ENCODE measurements at places on chromosomes 7 and 10.

GRCh38 chr10:10247585-10247984 is 770.1 kb upstream of the CELF2 start:
- no peak for DNase-seq

- no peak for DNase-seq
Observed at GRCh38 chr10:113259576-113260226, 293.2 kb upstream of the HABP2 start.

GRCh38 chr10:49613165-49613881 is 514 bp upstream of the CHAT start:
- no peak for DNase-seq

- DNase-seq, result no peak
Observed at GRCh38 chr10:10846504-10846900, 171.2 kb upstream of the CELF2 start.

GRCh38 chr7:100222445-100223132 is 2.8 kb downstream of the PVRIG start:
- no peak for DNase-seq

- DNase-seq, result no peak
Observed at GRCh38 chr7:74222851-74223710, 13.3 kb downstream of the LAT2 start.

DNA sequence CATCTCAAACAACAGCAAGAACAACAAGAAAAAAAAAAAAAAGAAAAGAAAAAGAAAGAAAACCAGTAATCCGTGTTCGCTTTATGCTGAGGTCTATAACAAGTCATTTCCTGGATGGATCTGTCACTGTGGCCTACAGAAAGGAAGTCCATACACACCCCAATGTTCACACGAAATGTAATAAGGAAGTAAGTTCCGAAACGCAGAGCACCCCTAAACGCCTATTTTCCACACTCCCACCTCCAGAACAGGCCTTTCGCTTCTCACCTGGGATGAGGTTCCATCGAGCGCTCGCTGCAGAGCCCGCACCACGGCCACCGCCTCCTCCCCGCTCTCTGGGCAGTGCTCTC is 735 bp downstream of the ZNF394 start:
- DNase-seq, result no peak

- no peak for DNase-seq
Observed at GRCh38 chr7:148783801-148784527, 85.3 kb downstream of the CUL1 start.

GRCh38 chr7:117873310-117874190 is at the start of gene CTTNBP2:
Gene CTTNBP2 (minus strand): TSS chr7:117873441. CDS start chr7:117873415, 26 bp downstream.
- no peak for DNase-seq

GRCh38 chr7:28328822-28329660 is 83.3 kb upstream of the CREB5 start:
- no peak for DNase-seq

GRCh38 chr7:142461437-142461836 is 203.6 kb upstream of the PRSS58 start:
- no peak for DNase-seq

DNA sequence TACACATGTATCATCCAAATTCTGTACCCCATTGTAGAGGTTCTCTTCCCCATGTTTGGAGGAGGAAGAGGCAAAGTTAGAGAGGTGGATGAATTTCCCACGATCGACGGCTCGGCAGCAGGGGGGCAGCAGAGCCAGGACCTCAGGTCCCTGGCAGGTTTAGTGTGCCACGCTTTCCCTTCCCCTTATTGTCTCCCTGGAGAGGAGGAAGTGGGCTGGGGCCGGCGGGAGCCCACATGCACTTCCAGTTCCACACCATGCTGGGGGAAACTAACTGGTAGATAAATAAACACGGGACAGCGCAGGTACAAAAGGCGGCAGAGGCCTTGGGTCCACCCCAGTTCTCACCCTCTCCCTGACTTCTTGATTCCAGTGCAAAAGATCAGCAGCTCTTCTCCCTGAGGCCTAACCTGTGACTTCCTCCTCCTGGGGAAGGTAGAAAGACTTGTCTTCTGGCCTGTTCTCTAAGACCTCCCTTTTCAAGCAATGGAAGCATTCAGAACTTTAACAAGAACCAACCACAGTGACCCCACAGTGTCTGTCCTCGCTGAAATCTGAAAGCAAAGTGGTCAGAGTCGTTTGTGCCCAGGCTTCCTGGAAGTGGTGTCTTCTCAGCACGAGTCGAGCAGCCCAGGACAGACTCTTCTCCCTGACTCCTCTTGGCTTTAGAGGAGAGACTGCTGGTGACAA is 30.5 kb upstream of the SRGN start:
- no peak for DNase-seq

DNA sequence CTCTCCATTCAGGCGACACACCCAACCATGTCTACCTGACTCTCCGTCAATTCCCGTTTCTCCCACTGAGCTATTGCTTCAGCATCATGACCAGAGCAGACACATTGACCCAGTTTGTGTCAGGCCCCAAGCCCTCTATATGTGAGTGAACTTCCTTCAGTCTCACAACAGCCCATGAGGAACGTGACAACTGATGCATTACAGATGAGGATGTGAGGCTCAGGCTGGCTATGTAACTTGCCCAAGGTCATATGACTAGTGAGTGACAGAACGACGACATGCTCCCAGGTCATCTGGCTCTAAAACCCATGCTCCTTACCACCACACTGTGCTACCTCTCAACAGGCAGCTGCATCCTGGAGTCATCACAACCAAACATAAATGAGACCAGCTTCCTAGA is 3.7 kb downstream of the TMEM140 start:
- DNase-seq, result no peak

DNA sequence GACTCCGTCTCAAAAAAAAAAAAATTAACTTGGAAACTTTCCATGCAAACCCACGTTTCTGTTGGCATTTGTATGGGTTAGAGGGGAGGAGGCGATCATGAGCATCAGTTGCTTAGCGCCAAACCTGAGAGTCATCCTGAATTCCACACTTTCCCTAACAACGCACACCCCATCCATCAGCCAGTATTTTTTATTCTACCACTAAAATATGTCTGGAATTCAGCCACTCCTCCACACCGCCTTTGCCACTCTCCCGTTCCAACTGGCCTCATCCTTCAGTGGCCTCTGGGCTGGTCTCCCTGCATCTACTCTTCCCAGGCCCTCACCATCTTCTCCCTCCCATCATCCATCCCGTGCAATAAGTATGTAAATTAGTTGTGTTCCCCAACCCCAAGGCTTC is 4.7 kb upstream of the LMBR1 start:
- no peak for DNase-seq

DNA sequence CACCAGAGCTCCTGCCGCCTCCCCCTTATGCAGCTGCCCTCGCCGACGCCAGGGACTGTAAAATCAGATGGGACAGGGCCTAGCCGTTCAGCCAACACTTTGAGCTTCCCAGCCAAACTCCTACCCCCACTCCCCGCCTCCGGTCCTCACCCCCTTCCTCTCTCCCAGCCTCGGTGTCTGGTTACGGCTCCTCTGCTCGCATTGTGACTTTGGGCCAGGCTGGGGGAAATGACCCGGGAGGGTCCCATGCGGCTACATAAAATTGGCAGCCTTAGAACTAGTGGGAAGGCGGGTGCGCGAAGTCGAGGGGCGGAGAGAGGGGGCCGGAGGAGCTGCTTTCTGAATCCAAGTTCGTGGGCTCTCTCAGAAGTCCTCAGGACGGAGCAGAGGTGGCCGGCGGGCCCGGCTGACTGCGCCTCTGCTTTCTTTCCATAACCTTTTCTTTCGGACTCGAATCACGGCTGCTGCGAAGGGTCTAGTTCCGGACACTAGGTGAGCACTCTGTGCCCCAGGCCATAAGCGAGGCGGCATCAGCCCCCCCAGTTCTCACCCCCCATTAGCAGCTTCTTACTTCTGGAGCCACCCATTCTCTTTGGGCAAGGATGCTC is at the start of gene KAZALD1:
KAZALD1 (plus strand) TSS at position 366 of the 608 bp plus-strand sequence. CDS start 604 bp downstream, outside the sequence.
- no peak for DNase-seq

- DNase-seq, result no peak
Observed at GRCh38 chr7:50314836-50315592, 10.5 kb downstream of the IKZF1 start.

GRCh38 chr7:81267508-81267907 is 348.7 kb upstream of the SEMA3C start:
- DNase-seq, result no peak

- DNase-seq, result no peak
Observed at GRCh38 chr7:44257618-44258422, 57.0 kb downstream of the YKT6 start.

DNA sequence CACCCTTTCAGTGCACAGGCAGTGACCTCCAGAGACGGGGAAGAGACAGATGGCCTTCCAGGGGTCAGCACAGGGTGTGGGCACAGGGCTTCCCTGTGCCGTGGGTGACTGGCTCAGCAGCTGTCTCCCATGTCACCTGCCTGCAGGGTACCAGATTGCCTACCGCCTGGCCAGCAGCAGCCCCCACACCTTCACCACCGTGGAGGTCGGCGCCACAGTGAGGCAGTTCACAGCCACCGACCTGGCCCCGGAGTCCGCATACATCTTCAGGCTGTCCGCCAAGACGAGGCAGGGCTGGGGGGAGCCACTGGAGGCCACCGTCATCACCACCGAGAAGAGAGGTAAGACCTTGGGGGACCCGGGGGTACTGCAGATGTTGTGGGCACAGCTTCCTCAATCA is 536.5 kb upstream of the FOXK1 start:
- no peak for DNase-seq

GRCh38 chr10:50540069-50540825 is 83.5 kb downstream of the SGMS1 start:
- no peak for DNase-seq

DNA sequence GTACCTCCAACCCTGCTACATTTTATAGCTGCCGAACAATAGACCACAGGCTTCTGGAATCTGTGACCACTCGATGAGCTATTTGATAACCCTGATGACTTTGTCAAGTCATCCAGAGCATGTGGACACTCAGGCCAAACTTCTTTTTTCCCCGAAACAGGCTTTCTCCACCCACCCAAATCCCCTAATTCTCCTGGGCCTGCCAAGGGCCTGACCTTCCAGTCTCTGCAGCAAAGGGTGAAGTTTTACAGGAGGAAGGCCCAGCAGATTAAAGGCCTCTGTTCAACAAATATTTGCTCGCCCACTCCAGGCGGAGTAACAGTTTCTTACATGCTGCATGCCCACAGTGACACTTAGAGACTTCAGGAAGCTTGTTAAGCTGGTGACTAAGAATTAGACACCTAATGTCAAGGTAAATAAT is 2.0 kb downstream of the JCAD start:
- DNase-seq, result no peak

DNA sequence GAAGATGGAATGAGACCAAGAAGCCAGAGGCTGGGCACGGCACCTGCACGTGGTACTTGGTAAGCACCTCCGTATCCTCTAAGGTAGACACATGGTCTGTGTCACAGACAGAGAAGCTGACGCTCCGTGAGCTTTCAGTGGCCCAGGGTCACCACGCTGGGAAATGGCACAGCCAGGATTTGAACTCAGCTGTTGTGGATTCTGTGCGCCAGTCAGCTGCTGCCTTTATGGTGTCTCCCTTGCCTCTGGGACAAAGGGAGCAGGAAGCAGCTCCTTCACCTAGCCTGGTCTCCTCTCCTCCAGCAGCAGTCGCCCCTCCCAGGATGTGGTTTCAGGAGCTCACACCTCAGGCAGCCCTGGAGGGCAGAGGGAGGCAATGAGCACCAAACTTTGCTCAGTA is 110.8 kb downstream of the ARHGAP22 start:
- no peak for DNase-seq

- no peak for DNase-seq
Observed at GRCh38 chr10:123521076-123521475, 145.1 kb upstream of the GPR26 start.

DNA sequence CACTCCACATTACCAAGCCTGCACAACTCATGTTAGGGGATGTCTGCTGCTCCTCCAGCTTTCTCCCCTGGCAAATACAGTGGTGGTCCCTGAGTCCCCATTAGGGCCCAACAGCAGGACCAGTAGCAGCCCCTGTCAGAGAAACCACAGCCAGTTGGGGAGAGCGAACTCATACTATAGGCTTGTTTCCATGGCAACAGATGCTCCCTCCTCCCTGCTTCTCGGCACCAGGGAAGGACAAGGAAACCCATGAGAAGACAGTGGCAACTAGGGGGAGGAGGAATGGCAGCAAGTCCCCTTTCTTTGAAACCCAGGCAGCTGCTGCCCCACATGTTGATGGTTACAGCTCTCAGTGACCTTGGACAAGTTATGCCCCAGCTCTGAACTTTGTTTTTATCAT is 326.4 kb downstream of the KCNMA1 start:
- no peak for DNase-seq

DNA sequence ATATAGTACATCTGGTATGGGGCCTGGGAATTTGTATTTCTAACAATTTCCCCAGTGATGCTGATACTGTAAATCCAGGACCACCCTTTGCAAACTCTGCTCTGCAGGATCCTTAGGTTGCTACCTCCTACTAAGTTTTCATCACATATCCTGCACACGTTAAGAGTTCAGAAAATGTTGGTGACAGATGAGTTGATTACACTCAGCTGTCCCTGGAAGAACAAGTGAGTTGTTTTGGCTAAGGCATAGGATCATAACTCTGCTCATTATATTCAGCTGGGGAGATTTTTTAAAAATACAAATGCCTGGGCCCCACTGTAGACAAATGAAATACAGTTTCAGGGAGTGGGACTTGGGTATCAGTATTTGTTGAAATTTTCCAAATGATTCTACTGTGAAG is 274.6 kb upstream of the HABP2 start:
- no peak for DNase-seq

- DNase-seq, result no peak
Observed at GRCh38 chr7:51226916-51227535, 89.6 kb downstream of the COBL start.

GRCh38 chr7:56053993-56054392 is 2.4 kb downstream of the CCT6A start:
- no peak for DNase-seq

- no peak for DNase-seq
Observed at GRCh38 chr7:148527717-148528168, 62.8 kb upstream of the C7orf33 start.

DNA sequence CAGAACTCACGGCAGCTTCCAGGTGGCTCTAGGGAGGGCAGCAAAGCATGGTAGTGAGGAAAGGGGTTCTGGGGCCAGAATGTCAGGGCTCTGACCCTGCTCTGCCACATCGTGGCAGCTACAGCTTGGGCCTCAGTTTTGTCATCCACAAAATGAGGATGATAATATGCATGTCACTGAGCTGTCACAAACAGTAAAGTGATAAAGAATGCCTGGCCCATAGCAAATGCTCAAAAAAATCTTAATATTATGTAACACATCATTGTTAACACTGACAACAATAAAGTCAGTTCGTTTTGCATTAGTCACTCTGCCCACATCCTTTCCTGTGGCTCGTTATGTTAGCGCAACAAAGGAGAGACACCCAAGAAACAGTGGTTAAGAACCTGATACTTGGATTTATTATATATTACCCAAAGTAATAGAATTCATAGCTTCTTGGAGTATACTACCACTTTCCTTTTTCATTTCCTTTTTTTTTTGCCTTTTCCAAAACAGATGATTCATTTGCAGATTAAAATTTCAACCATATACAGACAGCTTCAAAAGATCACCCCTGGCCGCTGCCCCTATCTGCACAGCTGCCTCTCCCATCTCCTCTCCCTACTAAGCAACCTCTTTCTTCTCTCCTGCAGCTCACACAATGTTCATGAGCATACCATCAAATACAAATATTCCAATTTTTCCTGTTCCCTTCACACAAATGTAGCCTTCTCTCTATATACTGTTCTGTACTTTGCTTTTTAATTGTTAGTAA is 45.5 kb upstream of the DDC start:
- DNase-seq, result no peak
